ENCODE measurements at places on chromosomes 4 and X.

DNA sequence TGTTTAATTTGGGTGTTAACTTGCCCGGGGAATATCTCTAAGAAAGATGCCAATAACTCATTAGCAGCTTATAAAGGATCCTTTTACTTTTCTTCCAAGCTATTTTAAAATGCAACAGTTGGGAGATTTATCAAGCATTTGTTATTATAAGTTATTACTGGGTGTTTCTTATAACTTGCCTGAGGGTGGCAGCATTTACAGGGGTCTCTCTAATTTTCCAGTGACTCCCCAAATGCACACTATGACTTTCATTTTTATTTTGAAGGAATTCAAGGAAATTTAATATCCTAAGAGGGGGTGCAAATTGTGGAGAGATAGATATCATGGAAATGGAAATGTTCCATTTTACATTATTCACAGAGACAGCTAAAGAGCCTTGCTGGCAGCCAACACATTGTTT, 138.0 kb downstream of the PDGFRA start:
- DNase-seq, result no peak

DNA sequence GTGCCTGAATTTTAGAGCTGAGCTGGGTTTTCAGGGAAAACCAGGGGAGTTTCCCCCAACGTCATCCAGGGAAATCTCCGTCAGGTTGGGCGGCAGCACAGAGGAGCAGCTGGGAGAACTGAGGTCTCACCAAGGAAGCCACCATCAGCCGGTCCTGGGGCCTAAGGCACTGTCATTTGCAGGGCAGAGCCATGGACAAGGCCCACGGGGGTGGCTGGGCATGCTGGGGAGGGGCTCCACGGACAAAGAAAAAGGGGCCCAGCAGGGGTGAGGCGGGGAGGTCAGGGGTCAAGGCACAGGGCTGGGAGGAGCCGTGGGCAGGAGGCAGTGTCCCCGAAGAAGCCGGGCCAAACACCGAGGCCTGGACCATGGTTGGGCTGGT, 109.8 kb downstream of the HMX1 start:
- no peak for DNase-seq

GRCh38 chr4:18538121-18538520, 516.6 kb upstream of the LCORL start:
- DNase-seq, result no peak

DNA sequence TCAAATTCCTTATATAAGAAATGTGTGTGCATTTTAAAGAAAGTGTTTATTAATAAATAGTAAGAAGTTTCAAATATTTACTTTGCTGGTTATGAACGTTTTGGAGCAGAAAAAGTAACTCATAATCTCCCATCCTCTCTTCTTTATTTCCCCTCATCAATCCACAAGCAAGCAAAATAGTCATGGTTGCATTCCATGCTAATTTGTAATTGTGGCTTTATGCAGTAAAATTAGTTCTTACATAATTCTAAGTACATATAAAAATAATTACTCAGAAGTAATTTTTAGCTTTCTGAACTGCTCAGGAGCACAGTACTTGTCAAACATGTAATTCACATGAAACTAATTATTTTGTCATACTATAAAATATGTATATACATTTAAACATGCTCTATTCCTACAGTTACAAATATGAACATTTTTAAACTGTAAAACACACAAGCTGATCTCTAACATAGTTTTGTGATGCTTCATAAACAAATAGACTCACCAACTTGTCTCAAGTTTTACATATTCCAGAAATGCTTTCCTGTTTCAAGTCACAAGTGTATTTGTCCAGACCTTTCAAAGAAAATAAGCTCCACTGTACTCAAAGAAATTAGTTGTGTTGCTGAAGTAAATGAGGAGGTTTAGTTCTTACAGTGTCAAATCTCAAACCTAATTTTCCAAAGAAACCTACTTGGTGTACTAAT, 218.9 kb downstream of the PABPC4L start:
- peak; percentile 31 for DNase-seq

DNA sequence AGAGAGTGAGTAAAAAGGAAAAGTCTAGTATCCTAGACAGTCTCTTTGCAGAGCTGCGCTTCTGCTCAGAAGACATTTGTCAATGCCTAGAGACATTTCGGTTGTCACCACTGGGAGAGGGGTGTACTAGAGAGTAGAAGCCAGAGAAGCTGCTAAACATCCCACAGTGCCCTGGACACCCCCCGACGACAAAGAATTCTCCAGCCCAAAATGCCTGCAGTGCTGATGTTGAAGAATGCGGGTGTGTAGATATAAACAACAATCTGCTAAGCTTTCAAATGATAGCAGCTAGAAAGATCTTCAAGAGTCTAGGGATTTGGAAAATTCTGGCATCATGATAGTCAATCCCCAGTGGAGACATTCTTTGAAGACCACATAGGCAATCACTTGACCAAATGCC, 90.1 kb downstream of the PALLD start:
- no peak for DNase-seq

DNA sequence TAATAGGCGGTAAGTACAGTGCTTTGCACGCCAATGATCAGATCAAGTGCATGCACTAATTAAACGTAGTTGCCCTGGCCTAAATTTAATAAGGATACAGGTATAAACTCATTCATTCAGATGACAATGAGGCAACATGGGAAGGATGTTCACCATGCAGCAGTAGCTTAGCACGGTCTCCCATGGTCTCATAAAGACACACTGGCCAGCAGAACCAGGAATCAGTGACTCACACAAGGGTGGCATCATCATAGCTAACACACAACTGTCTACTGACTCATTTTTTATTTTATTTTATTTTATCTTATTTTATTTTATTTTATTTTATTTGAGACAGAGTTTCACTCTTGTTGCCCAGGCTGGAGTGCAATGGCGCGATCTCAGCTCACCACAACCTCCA, 42.7 kb downstream of the TMEM156 start:
- DNase-seq, result no peak

DNA sequence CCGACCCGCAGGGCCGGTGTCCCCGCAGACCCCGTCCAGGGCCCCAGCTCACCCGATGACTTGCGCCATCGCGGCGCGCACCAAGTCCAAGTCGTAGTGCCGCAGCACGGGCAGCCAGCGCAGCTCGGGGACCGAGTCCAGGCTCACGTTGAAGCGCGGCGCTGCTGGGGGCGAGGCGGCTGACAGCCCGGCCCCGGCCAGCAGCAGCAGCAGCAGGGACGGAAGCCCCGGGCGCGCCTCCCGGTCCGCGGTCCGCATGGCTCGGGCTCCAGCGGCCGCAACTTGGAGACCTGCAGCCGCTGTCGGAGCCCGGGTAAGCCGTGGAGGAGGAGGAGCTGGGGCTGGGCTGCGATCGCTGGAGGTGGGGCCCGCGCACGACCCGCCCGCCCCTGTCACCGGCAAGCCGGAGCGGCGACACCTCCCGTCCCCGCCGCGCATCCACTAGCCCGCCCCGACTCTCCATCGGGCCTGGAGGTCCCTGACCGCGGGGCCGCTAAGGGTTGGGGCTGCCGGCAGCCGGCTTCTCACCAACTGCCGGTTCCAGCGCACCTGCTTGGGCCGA, at the start of gene NAAA:
TSS of gene NAAA (minus strand) at position 322 of the 562 bp plus-strand sequence. CDS start at position 258, 64 bp downstream.
- no peak for DNase-seq

- no peak for DNase-seq
Observed at GRCh38 chr4:83876047-83876446, 340.1 kb downstream of the GPAT3 start.

Measured in GM04503 (cell line).